Stimulated activated CD8-positive, alpha-beta memory T cell treated with anti-CD3 and anti-CD28 coated beads, Interleukin-7, amount 100 ng/mL, for 1 hour (primary cell): ENCODE measurements at places on chromosomes 1 and 21.

GRCh38 chr1:27886353-27886679 lies 14.0 kb downstream of the THEMIS2 start:
- no peak for DNase-seq

GRCh38 chr1:96513136-96513535 lies 208.4 kb upstream of the PTBP2 start:
- DNase-seq: no peak

GRCh38 chr1:109567877-109568672 lies 19.7 kb downstream of the GNAI3 start:
- DNase-seq: no peak

DNA sequence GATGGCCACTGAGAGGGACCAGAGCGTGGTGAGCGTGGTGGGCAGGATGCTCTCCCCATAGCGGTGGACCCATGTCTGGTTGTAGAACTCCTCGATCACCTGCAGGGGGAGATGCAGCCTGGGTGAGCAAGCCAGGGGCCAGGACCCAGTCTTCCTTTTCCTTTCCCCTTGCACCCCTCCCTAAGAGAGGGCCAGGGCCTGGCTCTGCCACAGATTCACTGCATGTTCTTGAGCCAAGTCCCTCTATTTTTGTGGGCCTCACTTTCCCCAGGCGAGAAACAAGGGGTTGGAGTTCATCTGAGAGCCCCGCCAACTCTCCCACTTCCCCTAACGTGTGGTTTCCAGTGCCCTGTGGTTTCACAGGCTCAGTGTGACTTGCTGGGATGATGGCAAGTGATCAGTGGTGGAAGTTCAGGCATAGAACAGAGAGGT lies 27.5 kb downstream of the SLC2A1 start:
- no peak for DNase-seq
